GM04503 (cell line): ENCODE measurements at places on chromosomes 1 and 21.
A peak's percentile ranks its signal among the peaks of the same experiment; 100 is the strongest.

GRCh38 chr1:36352910-36353878, 29.7 kb upstream of the EVA1B start:
- DNase-seq = no peak

DNA sequence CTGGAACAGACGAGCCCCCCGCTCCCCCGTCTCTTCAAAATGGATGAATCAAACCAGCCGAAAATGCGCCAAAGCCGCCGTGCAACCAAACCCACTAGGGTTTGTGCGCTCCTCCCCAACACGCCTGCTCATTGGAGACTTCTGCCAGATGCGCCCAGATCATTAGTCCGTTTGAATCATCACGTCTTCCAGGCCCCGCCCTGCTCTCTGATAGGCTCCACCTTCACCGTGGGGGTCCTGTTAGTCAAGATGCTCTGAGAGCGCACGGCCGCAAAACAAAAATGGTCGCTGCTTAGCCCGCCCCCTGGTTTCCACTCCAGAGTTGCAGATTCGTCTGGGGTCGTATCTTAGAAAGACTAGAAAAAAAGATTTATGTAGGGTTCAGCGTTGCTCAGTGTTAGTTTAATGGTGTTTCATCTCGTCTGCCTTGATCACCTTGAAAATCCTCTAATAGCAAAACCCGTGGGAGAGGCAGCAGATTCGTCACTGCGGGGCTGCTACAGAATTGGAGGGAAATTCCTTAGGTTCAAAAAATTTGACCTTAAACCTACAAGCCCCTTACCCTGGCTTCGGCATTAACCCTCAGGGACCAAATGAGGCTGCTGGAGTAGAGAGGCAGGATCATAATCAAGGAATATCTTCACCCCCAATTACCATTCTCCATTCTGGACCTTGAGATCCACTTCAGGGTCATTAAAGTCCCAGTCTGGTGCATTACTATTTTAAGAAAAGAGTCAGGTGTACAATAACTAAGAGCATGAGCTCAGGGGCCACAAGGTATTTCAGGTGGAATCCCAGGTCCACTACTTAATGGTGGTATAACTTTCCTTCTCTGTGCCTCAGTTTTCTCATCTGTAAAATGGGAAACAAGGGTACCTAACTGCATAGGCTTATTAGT, at the start of gene NUCKS1:
TSS of gene NUCKS1 (minus strand) at position 45 of the 898 bp plus-strand sequence. CDS start 209 bp downstream, outside the sequence.
- peak; percentile 95 for DNase-seq

GRCh38 chr21:31520561-31521098, 138.9 kb upstream of the SOD1 start:
- no peak for DNase-seq

DNA sequence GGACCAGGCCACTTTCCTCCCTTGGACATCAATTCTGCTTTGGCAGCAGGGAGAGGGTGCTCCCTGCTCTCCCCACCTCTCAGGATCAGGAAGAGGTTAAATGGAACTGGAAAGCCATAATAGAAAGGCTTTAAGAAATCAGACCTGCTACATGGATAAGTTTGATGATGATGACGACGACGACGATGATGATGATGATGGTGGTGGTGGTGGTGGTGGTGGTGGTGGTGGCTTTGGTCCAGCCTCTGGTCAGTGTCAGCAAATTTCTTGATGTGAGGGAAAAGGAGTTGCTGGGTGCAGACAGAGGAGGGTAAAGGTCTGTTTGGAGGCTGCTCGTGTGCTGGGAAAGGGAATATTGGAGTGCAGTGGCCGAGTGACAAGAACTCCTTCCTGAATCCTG, 36.8 kb downstream of the VWA5B1 start:
- no peak for DNase-seq

DNA sequence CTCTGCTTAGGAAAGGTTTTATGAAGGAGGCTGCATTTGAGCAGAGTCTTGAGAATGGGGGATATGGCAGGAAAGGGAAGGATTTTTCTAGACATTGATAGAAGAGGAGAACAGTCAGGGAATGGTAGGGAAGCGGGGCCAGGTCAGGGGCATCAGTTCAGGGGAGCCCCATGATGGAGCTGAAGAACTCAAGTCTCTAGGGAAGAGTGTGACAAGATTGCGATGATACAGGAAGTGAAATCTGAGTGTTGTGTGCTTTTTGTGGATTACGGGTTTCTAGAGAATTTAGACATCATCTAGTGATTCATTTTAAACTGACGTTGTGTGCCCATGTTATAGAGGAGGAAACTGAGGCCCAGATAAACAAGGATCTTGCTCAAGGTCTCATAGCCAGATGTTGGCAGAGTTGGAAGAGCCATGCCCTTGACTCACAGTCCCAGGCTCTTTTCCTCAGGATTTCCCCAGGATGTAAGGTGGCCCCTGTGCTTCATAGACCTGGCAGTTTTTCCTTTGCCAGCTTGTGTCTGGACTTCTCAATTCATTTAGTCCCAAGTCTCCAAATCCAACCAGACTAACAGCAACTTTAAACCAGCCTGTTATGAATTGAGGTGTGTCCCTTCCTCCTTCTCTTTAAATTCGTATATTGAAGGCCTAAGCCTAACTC, 130.3 kb downstream of the ROR1 start:
- no peak for DNase-seq

DNA sequence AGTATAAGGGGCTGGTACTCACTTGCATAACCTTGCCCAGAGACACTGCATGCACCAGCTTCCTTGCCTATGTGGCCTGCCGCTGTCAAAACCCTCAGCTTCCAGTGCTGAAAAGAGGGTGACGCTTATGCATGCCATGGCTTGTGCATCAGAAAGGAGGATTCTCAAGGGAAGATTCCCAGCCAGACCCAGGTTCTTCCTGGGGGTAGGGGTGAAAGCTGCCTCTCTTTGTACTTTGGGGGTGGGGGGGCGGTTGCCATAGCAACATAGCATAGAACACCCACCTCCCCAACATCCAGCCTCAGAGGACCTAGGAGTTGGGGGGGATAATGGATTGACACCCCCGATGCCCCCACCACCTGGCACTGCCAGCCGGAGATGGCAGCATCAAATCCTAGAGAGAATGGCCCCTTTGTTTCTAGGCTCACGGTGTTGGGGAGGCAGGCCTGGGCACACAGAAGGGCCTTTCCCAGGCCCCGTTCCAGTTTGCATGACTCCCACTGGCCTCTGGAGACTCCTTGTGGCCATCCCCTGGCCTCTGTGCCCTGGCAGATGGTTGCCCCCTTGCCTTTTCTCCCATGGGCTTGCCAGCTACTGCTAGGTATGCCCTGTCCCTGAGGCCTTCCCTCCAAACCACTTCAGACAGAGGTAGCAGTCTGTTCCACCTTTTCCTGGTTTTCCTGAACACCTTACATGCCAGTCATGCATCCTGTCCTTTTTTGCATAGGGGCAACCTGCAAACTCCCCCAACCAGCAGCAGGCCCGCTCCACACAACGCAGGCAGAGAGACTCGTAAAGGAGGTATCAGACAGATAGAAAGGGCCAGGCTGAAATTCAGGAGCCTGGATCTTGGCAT, 44.6 kb downstream of the RHBG start:
- no peak for DNase-seq

- DNase-seq = no peak
These were observed 1.5 kb downstream of the SIM2 start for GRCh38 chr21:36700295-36700970.

GRCh38 chr1:151939779-151940178, 30.5 kb upstream of the THEM4 start:
- no peak for DNase-seq

- DNase-seq = no peak
These were observed at the start of gene PRDM16 for GRCh38 chr1:3068564-3069431. TSS of gene PRDM16 (plus strand) at chr1:3069203. CDS start at chr1:3069260, 57 bp downstream.

DNA sequence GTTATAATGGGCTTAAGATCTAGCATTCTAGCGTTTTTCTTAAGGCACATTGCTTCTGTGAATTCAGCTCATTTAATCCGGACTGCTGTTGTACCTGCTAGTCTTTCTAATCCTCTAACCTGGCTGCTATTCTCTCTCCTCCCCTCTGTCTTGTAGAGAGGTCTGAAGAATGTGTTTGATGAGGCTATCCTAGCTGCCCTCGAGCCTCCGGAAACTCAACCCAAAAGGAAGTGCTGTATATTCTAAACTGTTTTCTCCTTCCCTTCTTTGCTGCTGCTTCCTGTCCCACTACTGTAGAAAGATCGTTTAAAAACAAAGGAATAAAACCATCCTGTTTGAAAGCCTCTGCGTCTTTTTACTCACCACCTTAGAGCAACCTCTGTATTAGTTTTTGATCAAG, 37.3 kb downstream of the CDC42 start:
- no peak for DNase-seq

DNA sequence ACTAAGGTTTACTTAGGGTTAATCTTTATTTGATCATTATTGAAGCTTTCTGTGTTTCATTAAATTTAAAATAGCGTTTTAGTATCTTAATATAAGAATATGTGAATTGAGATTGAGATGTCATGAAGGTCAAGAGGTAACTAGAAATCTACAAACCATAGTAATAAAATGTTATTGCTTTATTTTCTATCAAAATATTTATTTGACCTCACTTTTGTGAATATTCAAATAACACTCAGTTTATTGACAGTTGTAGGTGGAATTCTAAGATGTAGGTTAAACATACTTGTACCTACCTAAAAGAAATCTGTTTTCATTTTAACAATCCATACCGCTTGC, 5.7 kb downstream of the ADGRL2 start:
- DNase-seq = no peak

DNA sequence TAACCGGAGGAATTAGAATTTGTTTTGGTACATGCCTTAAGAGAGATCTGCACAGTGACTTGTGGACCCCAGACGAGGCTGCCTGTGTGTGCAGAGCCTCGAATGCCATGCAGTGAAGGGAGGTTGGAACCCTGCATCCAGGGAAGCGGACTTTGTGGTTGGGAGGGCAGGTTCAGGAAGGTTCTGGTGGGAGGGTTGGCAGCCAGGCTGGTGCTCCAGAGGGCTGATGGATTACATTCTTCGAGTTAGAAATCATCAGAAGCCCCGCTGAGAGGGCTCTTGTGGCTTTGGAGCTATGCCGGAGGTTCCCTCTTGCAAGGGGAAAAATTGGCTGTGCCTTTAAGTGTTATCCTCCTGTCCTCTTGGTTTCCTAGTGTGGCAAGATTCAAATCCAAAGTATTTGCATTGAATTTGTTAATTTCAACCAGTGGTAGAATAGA, 21.1 kb downstream of the ROR1 start:
- no peak for DNase-seq

- no peak for DNase-seq
These were observed 73.1 kb upstream of the ACTRT2 start for GRCh38 chr1:2948001-2948750.

DNA sequence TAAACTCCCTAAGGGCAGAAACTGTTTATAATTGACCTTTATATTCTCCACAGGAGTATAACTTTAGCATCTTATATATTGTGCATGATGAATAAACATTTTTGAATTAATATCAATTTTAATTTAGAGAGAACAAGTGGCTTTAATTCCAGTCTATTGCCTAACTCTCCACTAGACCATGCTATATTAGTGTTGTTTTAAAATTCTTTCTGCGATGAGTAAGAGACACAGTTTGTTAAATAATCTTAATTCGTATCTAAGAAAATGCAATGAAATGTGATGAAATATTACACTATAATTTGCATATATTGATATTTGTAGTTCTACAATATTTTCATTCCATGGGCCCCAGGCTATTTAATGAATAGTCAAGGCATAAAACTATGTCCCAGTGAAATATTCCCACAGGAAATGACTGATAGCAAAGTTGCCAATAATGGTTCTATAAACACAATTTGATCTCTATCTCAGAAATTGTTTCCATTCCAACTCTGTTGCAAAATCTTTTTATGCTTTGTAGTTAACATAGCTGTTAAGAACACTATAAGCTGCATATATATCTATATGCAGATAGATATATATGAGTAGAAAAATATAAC, 2.9 kb upstream of the SYDE2 start:
- DNase-seq = no peak

- DNase-seq = no peak
These were observed 22.6 kb upstream of the RAB3GAP2 start for GRCh38 chr1:220294846-220295301.

DNA sequence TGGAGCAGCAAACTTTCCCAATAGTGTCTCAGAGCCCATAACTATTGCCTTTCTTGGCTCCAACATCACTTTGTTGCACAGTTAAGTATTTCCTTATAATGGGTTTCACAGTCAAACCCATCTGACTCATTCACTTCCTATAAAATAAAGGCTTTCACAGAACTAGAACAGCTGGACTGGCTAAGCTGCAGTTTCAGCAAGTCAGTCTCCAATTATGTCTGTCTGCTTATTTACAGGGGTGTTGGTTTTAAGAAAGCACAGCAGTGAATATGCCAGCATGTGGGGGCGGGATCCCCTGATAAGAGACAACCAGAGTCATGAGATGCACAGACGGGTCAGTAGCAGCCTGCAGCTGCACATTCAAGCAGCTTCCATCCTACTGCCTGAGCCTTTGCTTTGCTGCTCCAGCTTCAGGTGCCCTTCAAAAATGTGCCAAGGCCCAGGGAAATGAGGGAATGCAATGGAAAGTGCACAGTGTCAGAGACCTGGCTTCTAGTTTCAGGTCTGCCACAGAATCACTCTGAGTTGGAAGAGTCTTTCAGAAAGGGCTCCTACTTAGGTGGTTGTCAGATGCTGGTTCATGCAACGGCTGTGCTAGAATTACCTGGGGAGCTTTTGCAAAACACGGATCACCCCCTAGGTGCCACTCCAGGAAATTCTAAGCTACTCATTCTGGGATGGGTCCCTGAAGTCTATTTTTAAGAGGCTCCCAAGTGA, 24.8 kb downstream of the RNF19B start:
- DNase-seq = peak; percentile 75

GRCh38 chr1:195965475-195965874, 642.8 kb downstream of the KCNT2 start:
- DNase-seq = no peak

GRCh38 chr1:231106347-231106746, 55.5 kb upstream of the TRIM67 start:
- DNase-seq = peak; percentile 7

GRCh38 chr21:45613881-45614280, 29.6 kb upstream of the PCBP3 start:
- no peak for DNase-seq

- DNase-seq = no peak
These were observed 20.0 kb downstream of the CACNA1E start for GRCh38 chr1:181503171-181503810.

DNA sequence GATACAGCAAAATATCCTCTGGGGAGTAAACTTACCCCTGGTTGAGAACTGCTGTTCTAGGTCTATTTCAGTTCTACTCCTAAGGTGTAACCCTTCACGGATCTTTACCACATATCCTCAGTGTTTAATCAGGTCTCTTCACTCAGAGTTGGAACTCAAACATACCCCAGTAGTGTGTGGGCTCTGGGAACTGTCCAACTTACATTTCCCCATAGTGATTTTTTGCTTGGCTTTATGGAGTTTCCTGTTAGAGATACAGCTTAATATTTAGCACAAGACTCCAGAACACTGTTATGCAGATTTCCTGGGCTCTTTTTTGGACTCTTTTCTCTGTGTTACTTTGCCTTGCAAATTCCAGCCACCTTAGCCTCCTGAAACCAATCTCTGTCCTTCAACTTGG, 26.7 kb upstream of the LIN9 start:
- DNase-seq = no peak

- DNase-seq = no peak
These were observed 68.9 kb upstream of the COL11A1 start for GRCh38 chr1:103177108-103177775.
